Right lobe of liver (tissue), 6 donors: ENCODE measurements at places on chromosomes 1 and 21. TPM values are rescaled to one million over a fixed set of nuclear protein-coding genes. Genes with fewer than 3 reads are reported as not detected.

DNA sequence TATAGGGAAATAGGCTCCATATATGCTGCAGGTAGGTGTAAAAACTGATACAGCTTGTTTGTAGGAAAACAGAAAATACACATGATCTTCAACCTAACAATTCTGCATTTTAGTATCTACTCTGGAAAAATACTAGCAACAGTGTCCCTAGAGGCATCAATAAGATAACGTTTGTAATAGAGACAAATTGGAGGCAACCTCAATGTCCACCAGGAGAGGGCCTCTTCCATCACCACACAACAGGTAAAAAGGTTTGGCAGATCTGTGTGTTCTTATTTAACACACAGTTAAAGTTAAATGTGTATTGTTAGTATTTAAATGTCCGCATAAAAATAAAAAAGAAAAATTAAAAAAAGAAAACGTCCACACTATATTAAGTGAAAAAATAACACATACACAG, 5.4 kb downstream of the EIF2D start:
- no peak for DNase-seq

The SPRR3 gene
- total RNA-seq, result not detected

DNA sequence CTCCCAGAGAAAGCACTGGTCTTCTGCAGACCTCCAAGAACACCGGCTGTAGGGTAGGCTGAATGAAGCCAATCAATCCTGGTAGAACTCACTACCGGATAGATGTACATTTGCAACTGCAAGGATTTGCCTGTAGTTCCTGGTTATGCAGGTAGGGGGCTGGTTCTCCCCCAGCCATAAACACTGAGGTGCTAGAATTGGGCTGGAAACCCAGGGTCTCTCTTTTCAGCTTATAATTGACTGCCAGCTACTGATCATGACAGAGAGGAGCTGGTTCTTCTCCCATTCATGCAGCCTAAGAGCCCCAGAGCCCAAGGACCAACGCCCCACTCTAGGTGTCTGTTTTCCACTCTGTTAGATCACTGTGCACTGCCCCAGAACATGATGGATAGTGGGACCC, 21.5 kb upstream of the MTARC2 start:
- no peak for DNase-seq

GRCh38 chr1:178768423-178768822, 43.4 kb downstream of the RALGPS2 start:
- DNase-seq, result no peak

The CFAP74 gene
- total RNA-seq, result 0.16 TPM

DNA sequence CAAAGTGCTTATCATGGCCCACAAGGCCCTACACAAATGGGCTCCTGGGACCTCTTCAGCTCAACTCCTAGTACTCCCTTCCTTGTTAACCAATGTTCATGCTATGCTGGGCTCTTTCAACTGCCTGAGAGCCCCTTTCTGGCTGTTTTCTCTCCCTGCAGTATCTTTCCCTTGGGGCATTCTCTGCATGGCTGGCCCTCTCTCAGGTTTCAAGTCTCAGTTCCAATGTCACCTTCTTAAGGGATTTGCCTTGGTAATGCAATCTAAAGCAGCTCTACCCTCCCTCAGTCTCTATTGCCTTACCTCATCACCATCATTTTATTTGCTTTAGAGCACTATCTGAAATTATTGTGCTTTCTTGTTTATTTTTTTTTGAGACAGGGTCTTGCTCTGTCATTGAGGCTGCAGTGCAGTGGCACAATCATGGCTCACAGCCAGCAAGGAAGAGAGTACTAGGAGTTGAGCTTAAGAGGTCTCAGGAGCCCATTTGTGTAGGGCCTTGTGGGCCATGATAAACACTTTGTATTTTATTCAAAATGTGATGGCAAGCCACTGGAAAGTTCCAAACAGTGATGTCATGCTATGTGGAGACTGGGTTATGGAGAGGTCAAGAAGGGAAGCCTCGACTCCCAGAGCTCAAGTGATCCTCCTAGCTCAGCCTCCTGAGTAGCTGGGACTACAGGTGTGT, 63.4 kb upstream of the SRSF10 start:
- no peak for DNase-seq

The ADAMTS4 gene
- total RNA-seq, result 0.29 TPM

DNA sequence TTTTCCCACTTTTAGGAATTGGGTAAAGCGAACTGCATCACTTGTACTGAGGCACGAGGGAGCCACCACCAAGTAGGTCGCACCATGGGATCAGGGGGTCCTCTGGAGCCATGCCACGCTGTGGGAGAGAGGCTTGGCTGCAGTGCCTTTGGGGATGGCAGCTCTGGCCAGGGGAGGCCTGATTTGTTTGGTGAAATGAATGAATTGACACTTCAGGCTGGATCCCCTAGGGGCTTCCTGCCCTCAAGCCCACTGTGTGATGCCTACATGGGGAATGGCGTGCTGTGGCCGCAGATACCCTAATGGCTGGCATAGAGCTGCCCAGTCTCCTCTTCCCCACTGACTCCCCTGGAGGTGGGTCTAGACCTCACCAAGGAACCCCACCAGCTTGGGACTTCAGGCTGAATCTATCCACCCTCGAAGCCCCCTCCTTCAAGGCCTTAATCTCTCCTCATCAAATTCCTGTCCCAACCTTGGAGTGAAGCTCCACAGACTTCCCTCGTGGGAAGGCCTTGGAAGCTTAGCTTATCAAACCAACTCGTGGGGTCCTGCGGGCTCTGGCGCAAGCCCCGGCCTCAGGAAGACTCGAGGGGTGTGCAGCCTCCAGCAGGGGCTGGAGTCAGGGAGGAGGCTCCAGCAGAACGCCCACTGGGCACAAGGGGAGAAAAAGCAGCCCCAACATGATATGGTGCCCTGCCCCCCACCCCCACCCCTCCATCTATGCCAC, 64.6 kb downstream of the VWA5B1 start:
- DNase-seq, result no peak

GRCh38 chr1:53292690-53293089, 35.2 kb downstream of the LRP8 start:
- DNase-seq, result no peak

The GRIK3 gene
- not detected for total RNA-seq

- peak; percentile 30 for DNase-seq
Measured at GRCh38 chr21:46421756-46422555, 36.7 kb upstream of the DIP2A start.

- no peak for DNase-seq
Measured at GRCh38 chr1:224106568-224107281, 7.2 kb upstream of the FBXO28 start.

- DNase-seq, result no peak
Measured at GRCh38 chr1:18010408-18010807, 97.2 kb upstream of the IGSF21 start.

- DNase-seq, result no peak
Measured at GRCh38 chr1:50109647-50110075, 941 bp downstream of the ELAVL4 start.

DNA sequence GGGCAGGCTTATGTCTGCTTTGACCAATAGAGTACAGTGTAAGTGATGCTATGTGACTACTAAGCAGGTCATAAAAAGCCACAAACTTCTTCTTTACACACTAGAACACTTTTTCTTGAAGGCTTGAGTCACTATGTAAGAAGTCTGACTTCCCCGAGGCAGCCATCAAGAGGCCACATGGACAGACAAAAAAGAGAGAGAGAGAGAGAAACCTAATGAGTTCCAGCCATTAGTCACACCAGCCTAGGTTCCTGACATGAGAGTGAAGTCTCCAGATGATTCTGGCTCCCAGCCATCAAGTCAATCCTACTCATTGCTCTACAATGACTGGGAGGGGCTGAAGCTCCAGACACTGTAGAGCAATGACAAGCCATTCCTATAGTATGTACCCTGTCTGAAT, 101.4 kb downstream of the LHX9 start:
- DNase-seq, result no peak

The HSPG2 gene
- 31.9 TPM for total RNA-seq

- peak; percentile 33 for DNase-seq
Measured at GRCh38 chr1:109807822-109808680, 44.3 kb upstream of the EPS8L3 start.

GRCh38 chr21:28771790-28772501, 220.7 kb downstream of the LTN1 start:
- DNase-seq, result no peak

DNA sequence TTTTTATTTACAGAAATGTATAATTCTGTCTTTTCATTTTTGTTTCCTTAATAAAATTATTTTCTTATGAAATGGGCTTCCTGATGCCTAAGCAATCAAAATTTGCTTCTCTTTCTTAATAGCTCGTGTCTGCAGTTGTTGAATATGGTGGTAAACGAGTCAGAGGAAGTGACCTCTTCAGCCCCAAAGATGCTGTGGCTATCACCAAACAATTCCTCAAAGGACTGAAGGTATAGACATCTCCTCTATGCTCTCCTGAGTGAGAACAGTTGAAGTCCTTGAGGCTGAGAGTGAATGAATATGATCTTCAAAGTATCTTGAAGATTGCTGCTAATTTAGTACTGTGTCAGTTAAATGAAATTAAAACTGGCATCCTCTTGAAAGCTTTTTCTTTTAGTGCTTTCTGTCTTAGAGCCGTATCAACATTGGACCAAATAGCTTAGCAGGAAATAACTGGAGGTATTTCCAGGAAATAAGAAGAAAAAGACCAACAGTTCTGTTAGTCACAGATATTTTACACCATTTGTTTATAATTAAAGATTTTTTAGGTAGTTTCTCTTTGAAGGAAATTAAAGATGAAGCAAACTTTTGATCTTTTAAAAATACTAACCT, 24.7 kb downstream of the VPS45 start:
- no peak for DNase-seq

- no peak for DNase-seq
Measured at GRCh38 chr1:218426343-218426657, 81.2 kb downstream of the TGFB2 start.

- DNase-seq, result no peak
Measured at GRCh38 chr1:227733309-227733705, 1.8 kb downstream of the JMJD4 start.

The ZBED6 gene
- total RNA-seq, result 17.2 TPM

The NBPF3 gene
- 1.2 TPM for total RNA-seq

The FCMR gene
- total RNA-seq, result 2.2 TPM

GRCh38 chr1:73673971-73674370, 524.0 kb downstream of the LRRIQ3 start:
- no peak for DNase-seq

The HMGB4 gene
- not detected for total RNA-seq

- no peak for DNase-seq
Measured at GRCh38 chr1:214440219-214440965, 111.0 kb downstream of the PTPN14 start.

GRCh38 chr1:212669102-212669501, 30.5 kb downstream of the BATF3 start:
- no peak for DNase-seq

The OR2L2 gene
- not detected for total RNA-seq

- no peak for DNase-seq
Measured at GRCh38 chr1:66088787-66089186, 296.1 kb downstream of the PDE4B start.

DNA sequence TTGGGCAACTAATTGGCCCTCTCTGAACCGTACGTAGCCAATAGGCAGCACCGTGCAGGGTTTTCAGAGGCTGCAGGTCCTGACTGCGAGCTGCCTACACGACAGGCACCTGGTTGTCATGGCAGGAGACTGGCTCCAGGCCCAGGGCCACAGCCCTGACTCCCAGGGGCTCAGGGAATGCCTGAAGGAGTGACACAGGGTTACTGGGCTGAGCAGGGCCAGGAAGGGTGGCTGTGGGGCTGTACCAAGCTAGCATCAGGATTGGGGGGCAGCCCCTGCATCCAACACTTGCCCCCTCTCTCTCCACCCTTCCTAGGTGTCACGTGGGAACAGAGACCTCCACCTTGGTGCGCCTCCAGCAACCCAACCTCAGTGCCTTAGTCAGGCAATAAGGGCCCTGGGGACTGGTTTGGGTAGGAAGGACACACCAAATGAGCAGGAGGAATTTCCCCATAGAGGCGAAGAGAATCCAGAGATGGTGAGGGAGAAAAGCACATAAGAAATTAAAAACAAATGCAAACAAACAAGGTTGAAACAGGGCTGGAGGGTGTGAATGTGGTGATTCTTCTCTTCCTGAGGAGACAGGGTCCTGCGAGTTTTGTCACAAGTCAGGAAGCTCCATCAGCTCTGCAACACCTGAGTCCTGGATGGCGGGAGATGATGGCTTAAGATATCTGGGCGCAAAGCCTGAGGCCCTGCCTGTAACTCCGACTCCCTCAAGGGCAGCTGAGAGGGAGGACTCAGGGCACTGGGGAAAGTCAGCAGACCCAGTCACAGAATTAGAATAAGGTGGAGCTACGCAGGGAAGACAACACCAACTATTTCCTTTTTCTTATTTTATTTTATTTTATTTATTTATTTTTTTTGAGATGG, 19.7 kb upstream of the RNU1-4 start:
- DNase-seq, result peak; percentile 47

- no peak for DNase-seq
Measured at GRCh38 chr1:41670217-41670957, 185.9 kb upstream of the EDN2 start.

GRCh38 chr1:15022048-15022447, 131.5 kb upstream of the TMEM51 start:
- no peak for DNase-seq

DNA sequence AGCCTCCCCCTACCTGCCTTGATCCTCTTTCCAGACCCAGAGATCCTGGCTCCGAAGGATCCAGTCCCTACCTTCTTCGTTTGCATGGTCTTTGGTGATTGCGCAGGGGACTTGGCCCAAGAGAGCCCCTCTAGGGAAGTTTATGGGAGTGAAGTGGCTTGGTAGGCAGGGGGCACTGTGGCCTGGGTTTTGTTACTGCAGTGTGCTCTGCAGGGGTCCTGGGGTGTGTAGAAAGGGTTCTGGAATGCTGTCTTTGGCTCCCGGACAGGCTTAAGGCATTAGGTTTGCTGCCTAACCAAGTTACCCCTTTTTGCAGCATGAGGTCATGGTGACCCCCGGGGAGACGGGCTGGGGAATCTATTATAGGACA, 3.8 kb downstream of the ATP8B2 start:
- DNase-seq, result no peak

- DNase-seq, result no peak
Measured at GRCh38 chr1:80248886-80249285, 1242.4 kb upstream of the ADGRL4 start.

GRCh38 chr1:244205171-244205570, 154.1 kb downstream of the ZBTB18 start:
- no peak for DNase-seq

GRCh38 chr1:209222826-209223225, 360.7 kb upstream of the CAMK1G start:
- DNase-seq, result no peak

DNA sequence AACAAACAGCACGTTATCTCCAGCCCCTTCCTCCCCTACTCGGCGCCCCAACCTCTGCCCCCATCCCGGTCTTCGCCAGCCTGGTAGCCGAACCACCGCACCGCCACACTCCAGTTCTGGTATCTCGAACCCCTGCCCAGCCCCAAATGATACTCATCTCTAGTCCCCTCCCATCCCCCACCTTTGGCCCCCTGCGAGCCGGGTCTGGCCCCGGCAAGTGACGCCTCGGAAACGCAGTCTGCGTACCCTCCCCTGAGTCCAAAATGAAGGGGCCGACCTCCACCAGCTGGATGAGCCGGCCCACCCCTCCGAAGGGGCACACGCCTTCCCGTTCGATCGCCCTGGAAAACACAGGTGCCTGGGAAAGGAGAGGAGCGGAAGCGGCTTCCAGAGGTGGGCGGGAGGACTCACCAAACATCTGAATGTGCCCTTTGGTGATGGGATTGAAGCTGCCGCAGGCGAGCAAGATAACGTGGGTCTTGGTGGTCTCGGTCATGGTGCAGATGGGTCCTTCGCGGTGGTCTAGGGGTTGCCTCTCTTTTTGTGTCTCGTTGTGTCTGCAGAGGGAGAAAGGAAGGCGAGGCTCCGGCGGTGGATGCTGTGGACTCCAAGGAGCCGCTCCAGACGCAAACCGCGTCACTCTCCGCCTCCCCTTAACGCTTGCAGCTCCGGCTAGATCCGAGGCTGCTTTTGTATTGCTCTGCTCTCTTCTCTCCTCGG, at the start of gene NMNAT2:
TSS of gene NMNAT2 (minus strand) at position 609 of the 720 bp plus-strand sequence. CDS start at position 496, 113 bp downstream.
- no peak for DNase-seq

GRCh38 chr1:76868154-76868882, 1.0 kb downstream of the ST6GALNAC5 start:
- peak; percentile 31 for DNase-seq
